ENCODE measurements at places on chromosomes 1 and 21.

DNA sequence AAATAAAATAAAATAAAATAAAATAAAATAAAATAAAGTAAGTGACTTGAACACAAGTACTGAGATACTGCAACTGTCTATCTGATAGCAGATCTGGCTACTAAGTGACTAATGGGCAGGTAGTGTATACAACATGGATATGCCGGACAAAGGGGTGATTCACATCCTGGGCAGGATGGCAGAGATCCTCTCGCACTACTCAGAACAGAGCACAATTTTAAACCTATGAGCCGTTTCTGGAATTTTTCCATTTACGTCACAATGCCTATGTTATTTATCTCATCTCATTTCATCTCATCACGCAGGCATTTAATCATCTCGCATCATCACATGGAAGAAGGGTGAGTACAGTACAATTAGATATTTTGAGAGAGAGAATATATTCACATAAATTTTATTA, 233.3 kb upstream of the COA6 start:
- no peak for DNase-seq

GRCh38 chr1:101302831-101303511, 66.2 kb downstream of the S1PR1 start:
- no peak for DNase-seq

DNA sequence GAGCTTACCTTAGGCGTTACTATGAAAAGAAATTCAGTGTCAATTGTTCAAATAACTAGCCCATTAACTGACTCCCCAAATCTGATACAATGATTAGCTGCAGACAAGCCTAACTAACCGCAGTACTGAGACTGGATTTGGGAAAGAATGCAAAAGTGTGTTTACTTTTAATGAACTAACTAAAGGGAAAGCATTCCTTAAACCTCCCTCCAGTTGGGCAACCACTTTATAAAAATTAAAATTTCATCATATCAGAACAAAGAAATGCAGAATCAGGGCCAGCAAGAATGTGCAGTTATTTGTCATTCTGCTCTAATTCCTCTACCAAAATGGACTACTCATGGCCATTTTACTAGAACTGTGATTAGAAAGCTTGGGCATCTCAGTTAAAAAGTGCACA, 11.7 kb upstream of the NR5A2 start:
- DNase-seq: no peak

- DNase-seq: no peak
These were observed 3.6 kb upstream of the CALML6 start for GRCh38 chr1:1911350-1912041.

DNA sequence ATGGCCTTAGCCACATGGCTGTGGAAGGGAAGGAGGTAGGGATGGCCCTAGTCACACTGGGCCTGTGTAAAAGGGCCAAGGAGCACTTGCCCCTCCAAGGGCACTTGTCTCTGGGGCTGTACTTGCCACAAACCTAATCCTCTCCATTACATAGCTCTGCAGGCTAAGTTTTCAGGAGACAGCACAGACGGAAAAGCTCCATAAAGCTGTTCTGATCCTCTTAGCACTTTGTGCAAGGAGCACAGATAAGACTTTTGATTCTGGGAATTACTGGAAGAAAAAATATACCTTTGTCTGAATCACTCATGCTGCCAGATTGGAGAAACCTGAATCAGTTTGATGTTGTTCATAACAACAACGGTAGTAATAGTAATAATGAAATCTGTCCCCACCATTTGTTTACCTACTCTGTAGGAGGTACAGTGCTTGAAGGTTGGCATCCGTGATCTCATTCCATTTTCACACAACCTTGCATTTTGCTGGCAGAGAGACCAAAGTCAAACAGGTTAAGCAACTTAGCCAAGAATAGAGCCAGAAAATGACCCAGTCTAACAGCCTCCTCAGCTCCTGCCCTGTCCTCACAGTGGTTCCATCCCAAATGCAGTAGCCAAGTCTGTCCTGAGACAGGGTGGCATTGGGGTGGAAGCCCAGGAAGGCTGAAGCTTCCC, 207.1 kb downstream of the ROR1 start:
- no peak for DNase-seq

DNA sequence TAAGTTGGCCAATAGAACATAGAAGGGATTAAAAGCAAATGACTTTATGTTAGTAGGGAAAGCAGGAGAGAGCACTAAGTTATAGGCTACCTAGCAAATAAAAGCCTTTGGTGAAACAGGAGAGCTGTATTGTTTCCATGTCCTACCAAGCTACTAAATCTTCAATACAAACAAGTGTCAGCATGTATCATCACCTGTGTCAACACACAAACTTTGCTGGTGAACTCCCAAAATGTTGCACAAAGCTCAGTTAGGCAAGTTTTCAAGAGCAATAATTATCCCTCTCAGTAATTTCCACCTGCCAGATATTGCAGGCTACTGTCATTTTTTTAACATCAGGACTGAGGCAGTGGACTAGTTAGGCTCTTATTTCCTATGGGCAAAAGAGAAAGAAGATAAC, 77.7 kb upstream of the ADAM30 start:
- DNase-seq: no peak

GRCh38 chr1:100485855-100486258, 52.1 kb upstream of the GPR88 start:
- no peak for DNase-seq

DNA sequence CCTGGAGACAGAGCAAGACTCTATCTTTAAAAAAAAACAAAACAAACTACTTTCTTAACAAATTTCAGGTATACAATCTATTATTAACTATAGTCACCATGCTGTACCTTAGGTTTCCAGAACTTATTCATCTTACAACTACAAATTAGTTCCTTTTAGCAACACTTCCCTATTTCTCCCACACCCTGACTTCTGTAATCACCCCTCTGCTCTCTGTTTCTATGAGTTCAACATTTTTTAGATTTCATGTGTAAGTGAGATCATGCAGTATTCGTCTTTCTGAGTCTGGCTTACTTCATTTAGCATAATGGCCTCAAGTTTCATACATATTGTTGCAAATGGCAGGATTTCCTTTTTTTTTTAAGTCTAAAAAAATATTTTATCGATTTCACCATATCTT, 77.9 kb upstream of the LPGAT1 start:
- no peak for DNase-seq

- no peak for DNase-seq
These were observed 36.7 kb downstream of the AJAP1 start for GRCh38 chr1:4690951-4691675.

GRCh38 chr21:45820171-45821091, 161.1 kb upstream of the COL6A1 start:
- peak; percentile 66 for DNase-seq

DNA sequence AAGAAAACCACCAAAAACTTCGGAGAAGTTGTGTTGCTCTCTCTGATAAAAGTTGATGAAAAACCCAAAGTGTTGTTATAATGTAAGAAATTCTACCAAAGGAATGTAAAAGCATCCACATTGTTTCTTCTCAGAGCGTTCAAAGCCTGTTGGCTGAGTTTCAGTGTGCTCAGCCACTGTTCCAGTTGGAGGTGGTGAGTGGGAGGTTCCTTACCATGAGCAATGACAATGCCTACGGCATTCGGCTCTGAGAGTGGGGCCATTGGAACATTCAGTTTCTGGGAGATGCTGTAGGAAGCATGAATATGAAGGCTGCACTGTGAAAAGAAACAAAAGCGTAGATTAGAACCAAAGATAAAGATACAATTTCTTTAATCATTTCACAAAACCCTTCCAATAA, 20.5 kb upstream of the MYBPHL start:
- DNase-seq: no peak

DNA sequence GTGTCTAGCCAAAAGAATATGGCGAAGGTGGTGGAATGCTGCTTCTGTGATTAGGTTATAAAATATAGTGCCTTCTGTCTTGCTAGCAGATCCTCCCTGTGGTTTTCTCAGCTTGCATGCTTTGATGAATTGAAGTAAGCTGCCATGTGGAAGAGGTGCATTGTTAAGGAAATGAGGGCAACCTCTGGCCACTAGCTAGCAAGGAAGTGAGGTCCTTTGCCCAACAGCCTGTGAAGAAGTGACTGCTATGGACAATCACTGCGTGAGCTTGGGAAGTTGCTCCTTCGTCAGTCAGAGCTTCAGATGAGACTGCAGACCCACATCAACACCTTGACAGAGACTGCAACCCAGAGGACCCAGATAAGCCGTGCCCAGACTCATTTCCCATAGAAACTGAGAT, 109.4 kb downstream of the GIPC2 start:
- DNase-seq: no peak

DNA sequence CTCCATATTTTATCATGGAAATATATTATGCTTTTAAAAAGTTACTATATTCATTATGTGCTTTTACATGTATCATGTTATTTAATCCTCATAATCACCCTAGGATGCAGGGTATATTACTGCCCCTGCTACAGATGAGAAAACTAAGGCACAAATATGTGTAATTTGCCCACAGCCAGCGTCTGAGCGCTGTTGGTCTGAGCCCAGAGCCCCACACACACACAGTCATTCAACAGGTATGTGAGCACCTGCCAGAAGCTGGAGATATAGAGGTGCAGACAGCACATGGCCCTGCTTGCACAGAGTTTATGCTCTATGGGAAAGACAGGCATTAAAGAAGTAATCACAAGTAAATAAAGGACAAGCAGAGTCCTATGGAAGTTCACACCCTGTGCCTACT, 49.8 kb upstream of the SEC16B start:
- DNase-seq: no peak

DNA sequence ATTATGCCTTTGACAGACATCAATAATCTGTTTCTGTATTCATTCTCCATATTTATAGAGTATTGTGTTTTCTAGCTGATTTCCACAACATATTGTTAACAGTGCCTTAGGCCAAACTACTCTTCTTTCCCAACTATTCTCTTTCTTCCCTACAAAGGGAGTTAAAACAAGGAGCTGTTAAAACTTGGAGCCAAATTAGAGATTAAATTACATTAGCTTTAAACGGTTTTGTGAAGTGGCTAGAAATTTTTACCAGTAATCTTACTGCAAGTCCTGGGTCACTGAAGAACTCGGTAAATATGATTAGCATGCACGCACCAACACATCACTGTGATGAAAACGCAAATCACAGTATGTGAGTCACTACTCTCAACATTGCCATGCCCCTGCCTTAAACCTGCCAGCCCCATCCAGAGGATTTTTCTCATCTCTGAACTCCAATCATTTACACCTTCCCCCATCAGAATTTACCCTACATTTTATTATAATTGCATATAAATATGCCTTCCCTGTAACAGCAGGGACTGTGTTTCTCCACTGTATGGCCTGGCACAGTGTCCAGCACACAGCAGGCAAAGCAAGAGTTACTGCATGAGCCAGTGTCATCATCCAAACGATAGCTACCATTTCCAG, 1.5 kb upstream of the PRDX6 start:
- DNase-seq: no peak

GRCh38 chr1:239719642-239720258, 333.4 kb downstream of the CHRM3 start:
- peak; percentile 2 for DNase-seq

DNA sequence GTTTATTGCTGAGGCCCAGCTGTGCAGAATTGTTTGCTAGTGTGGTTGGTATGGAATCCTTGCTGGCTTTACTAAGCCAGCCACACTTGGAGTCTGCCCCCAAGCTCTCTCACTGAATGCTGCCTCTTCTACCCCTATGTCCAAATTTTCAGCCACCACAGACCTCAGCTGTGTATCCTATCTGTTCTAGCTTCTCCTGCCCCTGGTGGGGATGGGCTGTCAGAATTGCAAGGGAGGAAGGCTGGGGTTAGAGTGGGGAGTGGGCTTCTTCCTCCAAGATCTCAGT, 4.4 kb downstream of the NHLH1 start:
- no peak for DNase-seq

DNA sequence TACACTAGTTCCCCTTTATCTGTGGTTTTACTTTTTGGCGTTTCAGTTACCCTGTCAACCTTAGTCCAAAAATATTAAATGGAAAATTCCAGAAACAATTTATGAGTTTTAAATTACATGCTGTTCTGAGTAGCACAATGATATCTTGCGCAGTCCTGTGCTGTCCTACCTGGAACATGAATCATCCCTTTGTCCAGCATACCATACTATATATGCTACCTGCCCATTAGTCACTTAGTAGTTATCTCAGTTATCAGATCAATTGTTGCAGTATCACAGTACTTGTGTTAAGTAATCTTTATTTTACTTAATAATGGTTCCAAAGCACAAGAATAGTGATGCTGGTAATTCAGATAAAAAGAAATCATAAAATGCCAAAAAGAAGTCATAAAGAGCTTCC, 52.7 kb downstream of the AGBL4 start:
- DNase-seq: no peak

DNA sequence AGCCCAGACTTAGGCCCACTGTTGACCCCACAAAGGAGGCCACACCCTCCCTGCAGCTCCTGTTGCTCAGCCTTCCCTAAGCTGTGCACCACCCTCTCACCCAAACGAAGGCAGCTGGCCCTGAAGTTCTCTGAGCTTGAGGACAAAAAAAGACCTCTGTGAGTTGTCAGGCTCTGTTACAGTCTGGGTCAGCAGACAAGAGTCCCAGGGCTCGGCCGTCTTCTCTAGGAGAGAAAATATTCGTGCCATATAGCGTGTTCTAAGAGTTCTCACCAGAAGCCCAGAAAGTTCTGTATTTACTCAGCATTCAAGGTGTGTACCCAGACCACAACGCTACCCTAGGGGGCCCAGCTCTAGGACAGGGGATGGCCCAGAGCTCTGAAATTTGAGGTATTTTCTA, 25.5 kb upstream of the LYST start:
- DNase-seq: no peak

- no peak for DNase-seq
These were observed 95.5 kb downstream of the SSBP3 start for GRCh38 chr1:54310439-54311328.

- DNase-seq: no peak
These were observed 9.9 kb upstream of the KLF18 start for GRCh38 chr1:44151332-44151731.

DNA sequence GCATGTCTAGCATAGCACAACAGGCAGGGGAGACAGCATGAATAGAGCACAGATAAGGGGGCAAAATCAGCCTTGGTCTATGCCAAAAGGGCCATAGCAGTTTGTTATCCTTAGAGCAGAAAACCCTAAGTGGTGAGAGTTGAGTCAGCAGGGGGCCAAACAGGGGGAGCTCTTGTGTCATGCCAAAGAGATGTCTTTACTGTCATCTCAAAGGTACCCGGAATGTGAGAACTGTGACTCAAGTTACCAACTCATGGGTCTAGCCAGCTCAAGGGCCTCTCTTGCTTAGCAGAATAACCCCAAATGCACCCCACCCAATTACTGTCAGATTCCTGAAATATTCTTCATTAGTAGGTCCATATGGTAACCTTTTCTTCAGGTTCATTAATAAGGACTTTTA, 45.9 kb upstream of the NRDC start:
- DNase-seq: no peak

- DNase-seq: no peak
These were observed 112.2 kb downstream of the ITSN1 start for GRCh38 chr21:33754481-33754880.

GRCh38 chr1:226571893-226572292, 23.3 kb downstream of the STUM start:
- DNase-seq: no peak

DNA sequence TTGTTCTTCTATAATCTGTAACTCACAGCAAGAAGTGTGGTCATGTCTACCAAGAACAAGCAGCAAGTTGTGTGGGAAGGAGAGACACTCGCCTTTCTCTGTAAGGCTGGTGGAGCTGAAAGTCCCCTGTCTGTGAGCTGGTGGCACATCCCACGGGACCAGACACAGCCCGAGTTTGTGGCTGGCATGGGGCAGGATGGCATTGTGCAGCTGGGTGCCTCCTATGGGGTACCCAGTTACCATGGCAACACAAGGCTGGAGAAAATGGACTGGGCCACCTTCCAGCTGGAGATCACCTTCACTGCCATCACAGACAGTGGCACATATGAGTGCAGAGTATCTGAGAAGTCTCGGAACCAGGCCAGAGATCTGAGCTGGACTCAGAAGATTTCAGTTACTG, 15.5 kb downstream of the CD101 start:
- no peak for DNase-seq

All from activated CD8-positive, alpha-beta memory T cell treated with anti-CD3 and anti-CD28 coated beads for 1 hour (primary cell).